ENCODE measurements at places on chromosomes 6 and 20.

DNA sequence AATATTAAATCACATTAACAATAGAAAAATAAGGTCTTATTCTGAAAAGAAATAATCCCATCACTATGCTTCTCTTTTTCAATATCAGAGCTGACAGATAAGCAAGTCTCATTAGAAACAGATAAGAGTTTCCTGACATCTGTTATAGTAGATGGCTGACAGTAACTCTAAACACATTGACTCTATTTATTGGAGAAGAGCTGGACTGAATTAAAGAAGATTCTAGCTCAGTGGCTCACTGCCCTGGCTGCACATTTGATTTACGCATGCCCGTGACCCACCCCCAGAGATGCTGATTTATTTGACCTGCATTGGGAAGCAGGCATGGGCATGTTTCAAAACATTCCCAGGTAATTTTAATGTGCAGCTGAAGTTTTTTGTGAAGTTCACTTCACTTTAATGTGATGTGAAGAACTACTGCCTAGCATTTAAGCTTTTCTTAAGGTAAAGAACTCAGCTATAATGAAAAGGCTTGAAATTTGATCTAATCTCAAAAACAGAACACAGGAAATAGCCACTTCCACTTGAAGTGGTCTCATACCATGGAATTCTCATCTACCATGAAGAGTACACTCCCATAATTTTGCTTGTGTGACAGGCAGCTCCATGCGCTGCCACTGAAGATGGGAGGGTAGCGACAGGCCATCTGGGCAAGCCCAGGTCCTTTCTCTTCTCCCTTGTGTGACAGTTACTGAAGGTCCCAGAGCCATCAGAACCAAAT lies 162.3 kb downstream of the TPBG start:
- DNase-seq: no peak

DNA sequence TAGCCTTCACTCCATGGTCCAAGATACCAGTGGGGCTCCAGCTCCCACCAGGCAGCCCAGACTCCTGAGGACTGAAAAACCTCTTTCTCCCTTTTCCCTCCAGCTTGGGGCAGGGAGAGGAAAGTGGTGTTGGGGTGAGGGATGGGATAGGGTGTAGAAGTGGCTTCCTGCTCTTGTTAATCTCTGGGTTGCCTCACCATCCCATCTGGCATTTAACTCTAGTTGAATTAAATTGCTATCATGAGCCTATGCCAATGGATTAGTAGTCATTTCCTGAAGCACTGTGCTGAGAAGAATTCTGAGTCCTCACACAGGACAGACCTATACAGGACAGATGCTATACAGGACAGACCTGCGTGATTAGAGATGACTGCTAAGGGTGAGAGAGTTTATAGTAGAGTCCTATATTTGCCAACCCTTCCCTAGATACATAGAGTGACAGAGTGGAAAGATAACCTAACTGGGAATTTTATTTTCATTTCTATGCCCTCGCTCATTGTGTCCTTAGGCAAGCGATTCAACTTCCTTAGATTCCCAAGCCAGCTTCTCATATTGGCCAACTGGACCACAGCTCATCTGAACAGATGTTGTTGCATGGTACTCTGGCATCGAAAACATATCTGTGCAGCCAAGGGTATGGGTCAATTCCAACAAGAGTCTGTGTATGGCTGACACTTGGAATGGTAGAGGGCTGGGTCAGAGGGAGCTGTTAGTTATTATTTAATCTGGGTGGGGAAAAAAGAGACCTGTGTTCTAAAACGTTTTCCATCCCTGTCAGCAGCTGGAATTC lies 42.8 kb downstream of the MCHR2 start:
- no peak for DNase-seq

GRCh38 chr6:25053875-25054371 lies 118.2 kb upstream of the RIPOR2 start:
- no peak for DNase-seq

DNA sequence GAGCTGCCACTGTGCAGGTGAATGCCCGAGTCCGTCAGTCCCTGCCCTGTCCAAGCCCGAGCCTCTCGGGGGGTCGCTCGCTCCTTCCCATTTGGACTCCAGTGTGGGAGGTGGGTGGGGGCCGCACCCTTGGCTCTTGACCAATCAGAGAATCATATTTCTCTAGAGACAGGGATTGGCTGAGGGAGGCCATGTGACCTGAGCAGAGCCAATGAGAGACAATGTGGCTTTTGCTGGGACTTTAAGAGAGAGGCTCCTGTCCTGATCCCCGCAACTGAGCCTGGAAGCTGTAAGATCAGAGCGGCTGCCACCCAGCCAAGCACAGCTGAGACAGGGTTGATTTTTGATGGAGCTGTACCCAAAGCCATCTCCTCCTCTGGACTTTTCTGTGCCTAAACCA lies 199.3 kb downstream of the TFAP2C start:
- no peak for DNase-seq

GRCh38 chr6:89817481-89817880 lies 2.1 kb downstream of the MDN1 start:
- DNase-seq: no peak

DNA sequence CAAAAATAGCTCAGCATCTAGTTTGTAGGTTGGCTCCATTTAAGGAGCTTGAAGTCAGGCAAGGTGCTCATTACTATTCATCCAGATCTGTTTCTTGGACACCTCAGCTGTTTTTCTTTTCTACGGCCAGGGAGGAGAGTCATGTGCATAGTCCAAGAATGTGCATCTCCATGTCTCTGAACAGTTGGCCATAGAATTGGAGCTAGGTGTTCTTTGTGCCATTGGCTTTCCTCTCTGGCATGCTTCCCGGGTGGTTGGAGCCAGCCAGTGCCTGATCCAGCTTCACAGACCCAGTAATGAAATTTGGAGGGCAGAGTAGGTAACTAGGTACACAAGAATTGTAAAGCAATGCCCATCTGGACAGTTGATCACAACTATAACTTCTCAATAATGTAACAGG lies 21.6 kb downstream of the EYA4 start:
- DNase-seq: no peak

DNA sequence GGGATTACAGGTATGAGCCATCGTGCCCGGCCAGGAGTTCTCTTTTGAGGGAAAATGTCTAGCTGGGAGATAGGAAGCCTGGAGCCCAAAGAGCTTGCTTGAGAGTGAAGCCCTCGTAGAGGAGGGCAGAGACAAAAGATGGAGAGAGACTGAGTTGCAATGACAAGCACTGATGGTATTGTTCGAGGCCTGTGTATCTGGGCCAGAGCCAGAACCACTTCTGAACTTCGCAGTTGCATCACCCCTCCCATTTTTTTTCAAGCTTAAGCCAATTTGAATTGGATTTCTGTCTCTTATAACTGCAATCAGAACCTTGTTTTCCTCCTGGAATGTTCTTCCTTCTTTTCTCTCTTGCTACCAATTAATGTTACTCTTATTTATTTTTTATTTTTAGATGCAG lies 83.1 kb downstream of the KCNB1 start:
- DNase-seq: no peak

DNA sequence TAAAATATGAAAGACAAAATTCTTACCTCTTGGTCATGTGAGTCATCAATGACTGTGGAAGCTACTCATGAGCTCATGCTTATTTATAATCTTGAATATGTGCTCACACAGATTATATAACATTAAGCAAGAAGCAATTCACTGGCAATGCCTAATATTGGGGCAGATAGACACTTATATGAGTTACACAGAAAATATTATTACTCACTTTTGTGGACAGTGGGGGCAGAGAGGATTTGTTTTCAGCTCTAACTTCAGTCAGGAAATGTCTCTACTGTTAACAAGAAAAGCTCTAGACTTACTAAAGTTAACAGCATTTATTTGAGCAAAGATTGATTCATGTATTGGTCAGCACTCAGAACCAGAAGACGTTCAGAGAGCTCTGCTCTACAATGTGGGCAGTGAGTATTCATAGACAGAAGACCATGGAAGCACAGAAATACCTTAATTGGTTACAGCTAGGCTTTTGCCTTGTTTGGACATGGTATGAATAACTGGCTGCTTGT lies 85.8 kb upstream of the AHI1 start:
- DNase-seq: no peak

DNA sequence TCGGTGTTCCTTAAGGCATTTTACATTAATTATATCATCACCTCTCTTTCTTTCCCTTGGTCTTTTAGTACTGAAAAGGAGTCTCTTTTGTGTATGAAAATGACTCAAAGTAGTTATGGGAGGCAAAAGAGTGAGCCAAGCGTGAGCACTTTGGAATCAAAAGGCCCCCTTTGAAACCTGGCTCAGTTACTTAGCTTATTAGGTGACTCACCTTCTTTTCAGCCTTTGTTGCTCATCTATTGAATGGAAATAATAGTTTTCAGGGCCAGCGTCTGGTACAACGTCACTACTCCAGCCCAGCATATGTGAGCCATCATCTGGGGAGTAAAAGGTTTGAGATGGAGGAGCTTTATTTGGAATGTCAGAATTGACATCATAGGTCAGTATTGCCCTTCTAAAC lies 147.4 kb upstream of the SCGN start:
- DNase-seq: no peak

DNA sequence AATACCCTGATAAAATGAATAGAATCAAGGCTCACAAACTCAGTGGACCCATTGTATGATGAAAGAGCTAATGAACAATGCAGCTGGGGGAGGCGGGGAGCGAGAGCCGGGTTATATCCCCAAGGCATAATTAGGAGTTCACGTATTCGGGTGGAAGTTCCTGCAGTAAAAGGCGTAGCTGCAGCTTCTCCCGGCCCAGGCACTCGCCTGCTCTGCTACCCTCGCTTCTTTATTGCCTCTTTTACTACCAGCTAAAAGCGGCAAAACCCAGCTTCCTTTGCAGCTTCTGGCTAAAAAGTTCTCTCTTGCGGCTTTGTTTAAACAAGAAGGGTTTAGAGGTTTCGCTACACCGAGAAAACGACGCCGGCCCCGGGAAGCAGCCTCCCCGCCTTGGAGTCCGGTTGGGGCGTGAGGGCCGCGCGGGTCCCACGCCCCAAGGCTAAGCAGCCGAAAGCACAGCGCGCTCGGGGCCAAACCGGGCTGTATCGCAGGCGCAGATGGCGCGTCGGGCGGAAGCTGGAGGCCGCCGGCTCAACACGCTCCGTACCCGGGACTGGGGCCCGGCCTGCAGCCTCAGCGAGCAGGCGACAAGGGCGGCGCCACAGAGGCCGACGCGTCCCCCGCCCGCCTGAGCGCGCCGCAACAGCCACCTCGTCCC lies 1.6 kb downstream of the ZBTB2 start:
- no peak for DNase-seq

- no peak for DNase-seq
Observed at GRCh38 chr6:147603392-147604081, 95.0 kb downstream of the SAMD5 start.

GRCh38 chr20:17518339-17519052 lies 12.7 kb downstream of the BFSP1 start:
- no peak for DNase-seq

GRCh38 chr6:117072134-117072533 lies 193.2 kb upstream of the VGLL2 start:
- DNase-seq: no peak

DNA sequence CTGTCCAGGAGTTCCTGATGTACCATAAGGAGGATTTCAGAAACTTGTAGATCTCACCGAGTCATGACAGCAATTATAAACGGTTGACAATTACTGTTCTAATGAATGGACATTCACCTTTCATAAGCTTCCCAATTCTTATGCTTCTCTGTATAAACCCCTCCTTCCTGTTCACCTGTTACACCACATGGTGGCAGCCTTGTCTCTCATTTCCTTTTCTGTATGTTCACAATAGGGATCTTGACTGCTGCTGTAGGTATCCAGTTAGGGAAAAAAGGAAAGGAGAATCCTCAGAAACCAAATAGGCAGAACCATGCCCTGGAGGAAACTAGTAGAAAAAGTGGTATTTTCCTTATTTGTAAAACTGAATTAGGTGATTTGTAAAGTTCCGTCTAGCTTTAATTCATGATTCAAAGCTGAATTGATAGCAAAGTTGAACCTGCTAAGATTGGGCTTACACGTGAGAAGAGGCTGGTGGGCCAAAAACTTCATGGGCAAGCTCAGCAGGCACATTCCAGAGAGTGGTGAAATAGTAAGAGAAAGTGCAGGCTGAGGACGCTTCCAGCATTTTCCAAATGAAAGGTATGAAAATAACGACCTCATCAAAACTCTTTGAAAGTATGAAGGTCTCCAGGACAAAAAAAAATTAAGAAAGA lies 29.0 kb upstream of the TBPL1 start:
- DNase-seq: peak; percentile 70

GRCh38 chr20:60900618-60901017 lies 351.4 kb upstream of the CDH4 start:
- no peak for DNase-seq

- no peak for DNase-seq
Observed at GRCh38 chr6:62446647-62447316, 160.8 kb upstream of the KHDRBS2 start.

DNA sequence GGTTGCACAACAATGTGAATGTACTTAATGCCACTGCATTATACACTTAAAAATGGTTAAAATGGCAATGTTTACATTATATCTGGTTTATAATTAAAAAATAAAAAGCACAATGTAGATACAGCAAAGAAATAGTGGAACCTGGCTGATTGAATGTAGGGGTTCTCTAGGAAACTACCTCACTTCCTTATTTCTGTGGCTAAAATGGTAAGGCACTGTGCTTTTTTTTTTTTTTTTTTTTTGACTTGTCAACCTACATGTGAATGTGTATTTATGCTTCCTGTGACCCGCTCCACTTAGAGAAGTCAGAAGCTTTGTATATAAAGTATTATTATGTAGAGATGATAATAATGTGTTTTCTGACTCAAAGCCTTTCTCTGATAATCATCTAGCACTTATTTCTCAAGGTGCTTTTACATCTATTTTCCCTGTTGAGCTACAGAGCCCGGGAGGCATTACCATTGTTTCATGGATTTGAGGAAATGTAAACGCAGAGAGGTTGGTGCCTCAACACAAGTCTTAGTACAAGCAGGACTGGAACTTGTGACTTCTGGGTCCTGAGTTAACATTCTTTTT lies 55.0 kb downstream of the SOX4 start:
- DNase-seq: no peak

- DNase-seq: no peak
Observed at GRCh38 chr20:62772990-62773844, 23.1 kb upstream of the MRGBP start.

DNA sequence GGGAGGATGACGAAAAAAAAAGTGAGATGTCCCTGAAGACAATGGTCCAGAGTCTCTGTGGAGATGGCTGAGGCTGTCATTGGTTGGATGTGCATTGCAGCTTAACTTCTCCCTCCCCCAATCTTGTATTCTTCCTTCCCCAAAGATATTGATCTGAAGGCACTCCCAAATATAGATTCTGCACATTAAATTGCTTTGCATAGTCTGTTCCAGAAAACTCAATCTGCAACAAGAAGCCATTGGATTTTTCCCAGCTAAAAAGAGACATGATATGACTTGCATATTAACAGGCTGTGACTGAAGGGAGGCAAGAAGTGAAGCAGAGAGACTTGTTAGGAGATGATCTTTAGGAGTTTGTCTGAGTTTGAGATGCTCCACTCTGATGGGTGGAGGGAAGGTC lies 245.2 kb upstream of the MOCS1 start:
- DNase-seq: no peak

All from activated CD4-positive, alpha-beta T cell treated with anti-CD3 and anti-CD28 coated beads, Interleukin-2, amount 10 ng/mL, durations not matched to agents 7 days and 5 days (primary cell).